Stimulated activated CD8-positive, alpha-beta memory T cell treated with anti-CD3 and anti-CD28 coated beads, Interleukin-4, amount 100 ng/mL, for 24 hours (primary cell): ENCODE measurements at places on chromosomes 2 and 18.

DNA sequence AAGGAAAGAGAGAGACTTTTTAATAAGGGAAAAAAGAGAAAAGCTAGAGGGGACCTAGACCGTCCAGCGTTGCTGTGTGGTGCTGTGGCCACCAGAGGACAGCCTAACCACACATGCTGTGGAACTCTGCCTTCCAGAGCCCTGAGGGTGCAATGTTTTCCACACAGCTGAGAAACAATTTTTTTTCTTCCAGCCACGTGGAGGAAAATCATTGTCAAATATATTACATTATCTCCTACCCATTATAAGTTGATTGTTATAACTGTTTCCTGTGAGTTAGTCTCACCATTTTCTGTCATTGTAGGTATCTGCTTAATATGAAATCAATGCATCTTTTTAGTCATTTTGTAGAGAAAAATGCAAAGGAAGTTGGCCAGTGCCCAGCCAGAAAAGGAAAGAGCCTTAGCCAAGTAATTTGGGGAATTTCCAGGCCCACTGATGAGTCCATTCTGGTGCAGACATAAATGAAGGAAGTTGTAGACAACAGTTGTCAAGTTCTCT is 5.9 kb upstream of the MRPL19 start:
- DNase-seq = peak; percentile 31

DNA sequence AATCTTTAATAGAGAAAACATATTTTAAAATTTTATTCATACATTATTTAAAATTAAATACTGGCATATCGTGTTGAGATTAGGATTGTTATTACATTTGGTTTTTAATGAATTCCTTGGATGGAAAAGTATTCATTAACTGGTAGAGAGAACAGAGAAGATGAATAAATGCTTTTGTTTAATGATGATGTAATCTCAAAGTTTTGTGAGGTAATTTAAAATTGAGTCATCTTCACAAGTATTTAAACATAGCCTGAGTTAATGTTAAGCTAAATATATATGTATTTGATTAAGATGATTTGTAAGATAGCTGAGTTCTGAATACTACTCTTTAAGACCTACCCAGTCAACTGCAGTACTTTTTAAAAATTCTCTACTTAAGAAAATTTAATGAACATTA is 713.4 kb upstream of the VRK2 start:
- no peak for DNase-seq

- no peak for DNase-seq
Measured at GRCh38 chr2:159944874-159945273, 117.5 kb downstream of the PLA2R1 start.

DNA sequence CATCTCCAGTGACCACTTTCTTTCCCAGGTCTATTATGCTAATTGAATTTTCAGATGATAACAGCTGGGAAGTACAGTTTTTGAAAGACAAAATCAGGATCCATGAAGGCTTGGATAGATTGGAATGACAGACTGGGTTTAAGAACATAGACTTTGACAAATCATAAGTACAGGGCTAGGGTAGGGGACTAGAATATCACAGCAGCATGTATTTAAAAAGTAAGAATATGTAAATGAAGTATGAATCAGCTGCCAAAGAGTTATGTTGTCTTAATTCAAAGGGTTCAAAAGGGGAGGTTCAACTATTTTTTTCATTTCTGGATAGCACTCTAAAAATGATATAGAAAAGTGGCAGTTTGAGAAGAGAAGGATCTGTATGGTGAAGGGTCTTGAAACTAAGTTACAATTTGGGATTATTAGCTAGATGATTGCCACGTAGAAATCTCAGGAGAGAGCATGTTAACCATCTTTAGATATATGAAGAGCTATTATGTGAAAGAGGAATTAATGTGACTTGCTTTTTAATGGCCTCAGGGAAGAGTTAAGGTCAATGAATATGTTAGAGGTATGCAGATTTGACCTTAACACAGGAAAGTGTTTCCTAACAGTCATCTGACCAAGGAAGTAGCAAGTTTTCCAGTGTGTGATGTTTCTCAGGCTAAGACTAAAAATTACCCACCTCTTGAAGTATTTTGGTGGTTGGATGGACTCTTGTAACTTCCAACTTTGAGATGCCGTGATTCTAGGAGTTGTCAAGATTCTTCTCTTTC is 81.7 kb downstream of the TMEM185B start:
- DNase-seq = no peak

GRCh38 chr18:13309748-13310670 is 91.4 kb downstream of the LDLRAD4 start:
- DNase-seq = no peak

DNA sequence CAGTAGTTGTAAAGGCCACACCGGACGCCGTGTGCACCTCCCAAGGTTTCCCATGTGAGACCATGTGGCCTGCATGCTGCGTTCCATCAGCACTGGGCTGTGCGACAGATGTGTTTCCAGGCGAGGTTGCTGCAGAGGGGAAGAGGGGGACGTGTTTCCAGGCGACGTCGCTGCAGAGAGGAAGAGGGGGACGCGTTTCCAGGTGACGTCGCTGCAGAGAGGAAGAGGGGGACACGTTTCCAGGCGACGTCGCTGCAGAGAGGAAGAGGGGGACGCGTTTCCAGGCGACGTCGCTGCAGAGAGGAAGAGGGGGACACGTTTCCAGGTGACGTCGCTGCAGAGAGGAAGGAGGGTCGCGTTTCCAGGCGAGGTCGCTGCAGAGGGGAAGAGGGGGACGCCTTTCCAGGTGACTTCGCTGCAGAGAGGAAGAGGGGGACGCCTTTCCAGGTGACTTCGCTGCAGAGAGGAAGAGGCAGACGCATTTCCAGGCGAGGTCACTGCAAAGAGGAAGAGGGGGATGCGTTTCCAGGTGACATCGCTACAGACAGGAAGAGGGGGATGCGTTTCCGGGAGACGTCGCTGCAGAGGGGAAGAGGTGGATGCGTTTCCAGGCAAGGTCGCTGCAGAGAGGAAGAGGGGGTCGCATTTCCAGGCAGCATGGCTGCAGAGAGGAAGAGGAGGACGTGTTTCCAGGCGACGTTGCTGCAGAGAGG is 24.5 kb downstream of the NFATC1 start:
- DNase-seq = no peak

- no peak for DNase-seq
Measured at GRCh38 chr2:31561823-31562222, 18.9 kb downstream of the SRD5A2 start.

DNA sequence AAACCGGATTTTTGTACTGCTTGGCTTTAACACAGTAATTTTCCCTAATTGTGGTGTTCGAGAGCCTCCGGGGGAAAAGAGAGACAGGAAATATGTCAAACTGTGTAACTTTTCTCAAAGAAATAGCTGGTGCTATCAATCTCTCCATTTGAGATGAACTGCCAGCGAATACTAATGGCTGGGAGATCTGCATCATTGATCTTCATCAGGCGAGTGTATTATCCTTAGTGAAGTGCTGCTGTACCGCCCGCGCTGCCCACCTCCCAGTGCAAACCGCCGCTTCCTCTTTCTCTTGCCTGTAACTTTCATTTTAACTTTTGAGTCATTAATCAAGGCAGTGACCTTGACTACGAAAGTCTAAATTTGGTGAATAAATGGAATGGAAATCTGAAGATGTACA is 246.1 kb upstream of the ST6GAL2 start:
- DNase-seq = no peak
